ENCODE measurements at places on chromosomes 11 and 22. TPM values are rescaled to one million over a fixed set of nuclear protein-coding genes. Genes with fewer than 3 reads are reported as not detected.

The KCNJ1 gene
- not detected for total RNA-seq

The SLC22A25 gene
- total RNA-seq, result not detected

The OR52H1 gene
- total RNA-seq, result not detected

- H3K27ac ChIP-seq, result peak overlapping the region; percentile 90
- H3K4me1 ChIP-seq, result peaks cover 73% of the 10 kb centered on the region
- no peaks in the 10 kb centered on the region for H3K36me3 ChIP-seq
- H3K4me3 ChIP-seq, result no peak overlapping the region
Observed at GRCh38 chr22:20531404-20532201, 24.2 kb downstream of the MED15 start.

- H3K27me3 ChIP-seq, result no peaks in the 10 kb centered on the region
- H3K36me3 ChIP-seq, result no peaks in the 10 kb centered on the region
- no peak overlapping the region for H3K4me3 ChIP-seq
- no peak for DNase-seq
Observed at GRCh38 chr11:8289492-8289918, 25.8 kb upstream of the LMO1 start.

DNA sequence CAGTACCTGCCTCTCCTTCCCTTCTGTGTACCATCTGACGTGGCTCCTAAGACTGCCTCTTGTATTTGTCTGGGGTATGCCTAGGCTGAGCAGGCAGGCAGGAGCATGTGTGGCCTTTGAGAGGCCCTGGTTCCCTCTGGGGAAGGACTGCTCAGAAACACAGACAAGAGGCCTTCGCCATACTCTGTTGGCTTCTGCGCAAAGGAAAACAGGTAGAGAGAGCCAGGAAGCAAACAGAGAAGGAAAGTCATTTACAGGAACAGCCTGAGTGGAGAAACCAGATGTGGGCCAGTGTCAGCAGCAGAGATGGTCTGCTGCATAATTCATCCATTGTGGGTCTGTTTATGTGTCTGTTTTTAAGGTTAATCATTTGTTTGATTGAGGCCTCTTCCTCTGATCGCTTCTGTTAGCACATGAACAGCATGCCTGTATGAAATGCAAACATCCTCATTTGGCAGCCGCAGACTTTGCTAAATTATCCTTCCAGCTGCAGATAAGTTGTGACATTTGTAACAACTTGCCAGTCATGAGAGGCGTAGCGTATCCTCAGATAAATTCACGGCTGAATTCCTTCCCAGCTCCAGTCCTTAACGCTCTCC, 119.4 kb downstream of the GALNT18 start:
- H3K27me3 ChIP-seq, result no peaks in the 10 kb centered on the region
- H3K36me3 ChIP-seq, result no peaks in the 10 kb centered on the region
- peaks cover 3% of the 10 kb centered on the region for H3K4me1 ChIP-seq
- no peak for DNase-seq
- no peak overlapping the region for H3K27ac ChIP-seq

- no peak overlapping the region for H3K4me3 ChIP-seq
- no peaks in the 10 kb centered on the region for H3K4me1 ChIP-seq
- no peak overlapping the region for H3K27ac ChIP-seq
- H3K36me3 ChIP-seq, result no peaks in the 10 kb centered on the region
Observed at GRCh38 chr11:111526501-111526900, 11.9 kb downstream of the HOATZ start.

GRCh38 chr11:20036626-20037335, 123.5 kb downstream of the DBX1 start:
- H3K36me3 ChIP-seq, result no peaks in the 10 kb centered on the region
- no peak overlapping the region for H3K4me3 ChIP-seq

DNA sequence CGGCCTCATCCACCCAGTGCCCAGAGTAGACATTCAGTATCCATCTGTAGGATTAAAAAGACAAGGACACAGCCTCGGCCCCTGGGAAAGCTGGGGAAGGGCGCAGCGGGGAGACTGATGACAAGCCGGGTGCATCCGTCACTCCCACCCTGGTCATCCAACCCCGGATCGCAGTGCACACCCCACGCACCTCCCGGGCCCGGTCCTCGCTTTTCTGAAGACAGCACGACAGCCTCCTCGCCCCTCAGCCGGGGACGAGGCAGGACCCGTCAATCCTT, 1.1 kb downstream of the FCHSD2 start:
- no peaks in the 10 kb centered on the region for H3K27me3 ChIP-seq
- peak overlapping the region; percentile 92 for H3K4me3 ChIP-seq
- H3K27ac ChIP-seq, result peak overlapping the region; percentile 98

DNA sequence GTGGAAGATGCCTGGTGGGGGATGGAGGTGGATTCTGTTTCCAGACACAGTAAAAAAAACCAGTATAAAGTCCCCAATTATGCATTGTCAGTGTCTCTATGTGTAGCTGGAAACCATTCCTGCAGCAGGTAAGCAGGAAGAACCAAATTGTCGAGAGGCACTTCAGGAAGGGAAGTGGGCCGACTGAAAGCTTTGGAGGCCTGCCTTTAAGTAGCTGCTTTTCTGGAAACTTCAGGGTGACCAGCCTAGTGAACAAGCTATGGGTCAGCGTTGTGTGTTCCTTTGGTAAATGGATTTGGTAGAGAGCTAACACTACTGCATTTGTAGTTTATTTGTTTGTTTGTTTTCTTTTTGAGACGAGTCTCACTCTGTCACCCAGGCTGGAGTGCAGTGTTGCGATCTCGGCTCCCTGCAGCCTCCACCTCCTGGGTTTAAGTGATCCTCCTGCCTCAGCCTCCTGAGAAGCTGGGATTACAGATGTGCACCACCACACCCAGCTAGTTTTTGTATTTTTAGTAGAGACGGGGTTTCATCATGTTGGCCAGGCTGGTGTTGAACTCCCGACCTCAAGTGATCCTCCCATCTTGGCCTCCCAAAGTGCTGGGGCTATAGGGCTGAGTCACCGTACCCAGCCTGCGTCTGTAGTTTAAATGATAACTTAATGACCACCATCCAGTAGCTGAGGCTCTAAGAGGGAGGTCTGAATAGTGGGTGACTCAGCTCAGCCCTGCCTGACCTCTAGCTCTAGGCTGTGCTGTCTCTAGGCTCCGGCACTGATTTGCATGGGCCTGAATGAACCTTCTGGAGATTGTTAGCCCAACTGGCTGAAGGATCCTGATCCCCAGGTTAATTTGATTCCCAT, 12.8 kb downstream of the PTPRJ start:
- no peaks in the 10 kb centered on the region for H3K27me3 ChIP-seq
- no peaks in the 10 kb centered on the region for H3K36me3 ChIP-seq
- no peak overlapping the region for H3K27ac ChIP-seq
- no peak for DNase-seq
- no peaks in the 10 kb centered on the region for H3K4me1 ChIP-seq

GRCh38 chr11:32821917-32822560, 7.7 kb upstream of the PRRG4 start:
- H3K4me3 ChIP-seq, result no peak overlapping the region
- H3K27ac ChIP-seq, result no peak overlapping the region
- no peaks in the 10 kb centered on the region for H3K36me3 ChIP-seq
- DNase-seq, result no peak
- no peaks in the 10 kb centered on the region for H3K27me3 ChIP-seq

GRCh38 chr11:116454020-116454645, 318.7 kb downstream of the BUD13 start:
- H3K27ac ChIP-seq, result no peak overlapping the region
- no peaks in the 10 kb centered on the region for H3K4me1 ChIP-seq
- H3K36me3 ChIP-seq, result no peaks in the 10 kb centered on the region
- H3K27me3 ChIP-seq, result no peaks in the 10 kb centered on the region
- H3K4me3 ChIP-seq, result no peak overlapping the region

DNA sequence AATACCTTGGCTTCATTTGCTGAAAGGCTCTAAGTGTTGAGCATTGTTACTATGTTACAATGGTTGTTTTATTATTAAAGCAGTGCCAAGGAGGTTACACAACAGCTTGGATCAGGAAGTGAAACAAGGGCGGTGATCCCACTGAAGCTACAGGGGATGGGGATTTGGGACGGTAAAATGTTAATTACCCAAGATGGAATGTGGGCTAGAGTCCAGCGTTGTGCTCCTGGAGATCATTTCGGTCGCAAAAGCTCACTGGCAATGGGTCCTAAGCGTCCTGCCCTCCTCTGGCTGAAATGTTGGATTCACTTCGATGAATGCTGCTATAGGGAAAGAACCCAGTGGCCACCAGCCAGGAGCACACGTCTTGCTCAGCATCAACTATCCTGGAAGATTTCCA, 48.3 kb downstream of the FAM83F start:
- peak overlapping the region; percentile 89 for H3K27ac ChIP-seq
- H3K4me1 ChIP-seq, result peaks cover 10% of the 10 kb centered on the region

- H3K27me3 ChIP-seq, result no peaks in the 10 kb centered on the region
- H3K27ac ChIP-seq, result no peak overlapping the region
- no peaks in the 10 kb centered on the region for H3K4me1 ChIP-seq
- no peak overlapping the region for H3K4me3 ChIP-seq
- DNase-seq, result no peak
Observed at GRCh38 chr11:117743121-117743815, 53.7 kb downstream of the DSCAML1 start.

DNA sequence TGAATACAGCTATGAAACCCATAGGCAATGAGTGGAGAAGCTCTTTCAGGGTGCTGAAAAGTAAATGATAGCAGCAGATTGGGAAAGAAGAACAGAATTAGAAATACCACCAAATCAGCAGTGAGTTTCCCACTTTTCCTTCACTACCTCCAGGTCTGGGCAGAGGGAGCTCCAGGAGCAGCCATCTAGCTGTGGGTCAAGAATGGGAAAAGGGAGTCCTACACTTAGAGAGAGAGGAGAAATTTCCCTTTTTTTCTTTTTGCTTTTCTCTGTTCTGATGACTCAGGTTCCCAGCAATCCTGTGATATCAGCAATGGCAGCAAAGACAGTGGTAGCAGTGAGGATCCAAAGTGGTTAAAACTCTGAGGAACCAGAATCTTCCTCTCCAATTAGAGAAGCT, 263.9 kb downstream of the NXPE2 start:
- no peaks in the 10 kb centered on the region for H3K36me3 ChIP-seq
- H3K27me3 ChIP-seq, result no peaks in the 10 kb centered on the region
- H3K27ac ChIP-seq, result no peak overlapping the region
- no peaks in the 10 kb centered on the region for H3K4me1 ChIP-seq
- DNase-seq, result no peak
- no peak overlapping the region for H3K4me3 ChIP-seq
